NCI-H146 (cell line): ENCODE measurements at places on chromosomes 12 and 14.

GRCh38 chr12:2101359-2101758, 48.6 kb downstream of the CACNA1C start:
- DNase-seq = no peak

GRCh38 chr14:72616294-72616693, 277.6 kb downstream of the DPF3 start:
- no peak for DNase-seq

DNA sequence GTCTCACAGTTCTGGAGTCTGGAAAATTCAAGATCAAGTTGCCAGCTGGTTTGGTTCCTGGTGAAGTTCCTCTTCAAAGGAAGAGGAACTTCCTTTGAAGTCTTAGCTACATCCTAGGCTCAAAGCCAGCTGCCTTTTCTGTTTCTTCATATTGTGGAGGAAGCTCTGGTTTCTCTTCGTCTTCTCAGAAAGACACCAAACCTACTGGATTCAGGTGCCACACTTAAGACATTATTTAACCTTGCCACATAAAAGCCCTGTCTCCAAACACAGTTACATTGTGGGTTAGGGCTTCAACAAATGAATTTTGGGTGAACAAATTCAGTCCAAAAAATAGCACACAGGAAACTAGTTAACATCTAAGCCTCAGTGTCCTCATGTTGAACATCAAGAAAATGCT, 1019.8 kb downstream of the GALC start:
- DNase-seq = no peak

GRCh38 chr14:101480022-101480746, 81.1 kb upstream of the DIO3 start:
- no peak for DNase-seq
